ENCODE measurements at places on chromosomes 3 and 15. TPM values are rescaled to one million over a fixed set of nuclear protein-coding genes. Genes with fewer than 3 reads are reported as not detected.
A peak's percentile ranks its signal among the peaks of the same experiment; 100 is the strongest.

Gene PCSK6
- total RNA-seq = 12.3 TPM

GRCh38 chr3:31008994-31009393 lies 114.5 kb upstream of the GADL1 start:
- DNase-seq = no peak

Gene CHD2
- 158 TPM for total RNA-seq

- no peak for DNase-seq
Observed at GRCh38 chr3:173660645-173661299, 263.2 kb downstream of the NLGN1 start.

- no peak for DNase-seq
Observed at GRCh38 chr15:101675015-101675414, 22.8 kb upstream of the TM2D3 start.

GRCh38 chr3:195069501-195070251 lies 201.3 kb downstream of the XXYLT1 start:
- peak; percentile 42 for DNase-seq

- DNase-seq = no peak
Observed at GRCh38 chr15:57443486-57443885, 67.2 kb downstream of the CGNL1 start.

Gene BSN
- 0.35 TPM for total RNA-seq

DNA sequence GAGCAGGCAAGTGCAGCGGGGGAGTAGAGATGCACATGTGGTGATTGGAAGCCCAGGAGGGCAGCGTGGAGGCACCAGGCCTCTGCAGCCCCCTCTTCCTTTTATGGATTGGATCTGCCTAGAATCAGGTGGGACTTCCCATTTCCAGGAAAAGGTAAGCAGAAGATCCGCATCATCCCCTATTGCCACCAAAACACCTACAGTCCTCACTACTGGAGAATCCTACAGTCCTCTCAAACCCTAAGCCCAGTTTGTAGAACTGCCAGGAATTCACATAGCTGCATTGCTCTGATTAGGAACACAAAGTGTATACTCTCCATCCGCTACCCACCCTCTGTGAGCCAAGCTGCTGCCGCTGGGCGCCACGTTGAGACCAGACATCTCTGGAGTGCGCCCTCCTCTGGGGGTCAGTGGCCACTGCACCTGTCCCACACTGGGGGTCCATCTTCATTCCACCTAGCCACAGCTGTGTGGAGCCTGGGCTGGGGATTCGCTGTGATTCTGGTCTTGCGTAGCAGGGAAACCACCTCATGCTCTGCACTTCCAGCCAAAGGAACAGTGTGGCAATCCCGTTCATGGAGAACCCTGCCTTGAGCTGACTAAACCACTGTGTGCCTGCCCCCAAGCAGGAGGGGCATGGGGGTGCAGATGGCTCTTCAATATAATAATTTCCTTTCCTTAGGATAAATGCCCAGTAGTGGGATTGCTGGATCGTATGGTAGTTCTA lies 88.9 kb upstream of the PTX3 start:
- no peak for DNase-seq

DNA sequence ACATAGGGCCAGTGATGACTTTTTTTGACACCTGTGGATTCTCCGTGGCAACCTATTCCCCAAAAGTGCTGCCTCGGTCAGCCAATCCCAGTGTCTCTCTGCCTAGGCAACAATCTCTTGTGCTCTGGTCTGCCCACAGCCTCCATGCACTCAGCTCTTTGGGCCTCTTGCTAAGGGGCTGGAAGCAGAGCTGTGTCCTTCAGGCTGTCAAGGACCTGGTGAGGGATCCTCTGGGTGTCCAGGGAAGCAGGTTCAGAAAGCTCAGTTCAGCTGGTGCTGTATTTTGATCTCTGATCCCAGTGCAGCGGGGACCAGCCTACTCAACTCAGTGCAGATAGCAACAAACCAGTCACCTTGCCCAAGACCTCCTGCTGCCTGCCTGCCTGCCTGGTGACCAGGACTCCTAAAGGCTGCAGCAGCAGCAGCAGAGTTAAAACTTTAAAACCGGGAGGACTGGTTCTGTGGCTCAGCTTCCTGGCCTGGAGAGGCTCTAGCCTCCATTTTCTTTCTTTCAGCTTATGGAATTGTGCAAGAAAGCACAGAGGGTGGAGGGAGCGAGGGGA lies 6.2 kb downstream of the PAK6 start:
- no peak for DNase-seq

Gene RASGRF1
- total RNA-seq = 82.6 TPM

- DNase-seq = no peak
Observed at GRCh38 chr3:66261355-66261754, 40.6 kb downstream of the SLC25A26 start.

Gene ZNF621
- total RNA-seq = 19.9 TPM

Gene SMCO1
- total RNA-seq = not detected

Gene ZPLD1
- total RNA-seq = not detected

- DNase-seq = no peak
Observed at GRCh38 chr3:40211579-40211978, 97.9 kb upstream of the EIF1B start.

GRCh38 chr15:88014454-88015160 lies 241.9 kb downstream of the NTRK3 start:
- DNase-seq = no peak

DNA sequence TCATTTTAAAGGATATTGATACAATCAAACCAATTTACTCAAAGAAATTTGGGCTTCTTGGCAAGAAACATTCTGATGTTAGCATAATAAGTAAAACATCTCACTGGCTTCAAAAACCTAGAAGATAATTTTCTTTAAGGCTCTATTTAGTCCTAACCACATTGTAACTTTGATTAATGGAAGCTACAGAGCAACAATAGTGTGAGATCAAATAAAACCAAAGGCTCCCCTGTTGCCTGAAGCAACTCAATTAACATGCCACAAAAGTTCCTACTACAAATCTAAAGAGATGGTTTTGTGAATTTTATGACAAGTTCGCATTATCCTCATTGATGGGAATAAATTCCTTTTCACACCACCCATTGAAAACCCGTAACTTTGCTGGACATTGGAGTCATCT lies 5.9 kb downstream of the DPH6 start:
- DNase-seq = no peak

Gene CACNA2D3
- total RNA-seq = 3.6 TPM

- peak; percentile 67 for DNase-seq
Observed at GRCh38 chr3:27659279-27660021, 62.7 kb downstream of the EOMES start.

DNA sequence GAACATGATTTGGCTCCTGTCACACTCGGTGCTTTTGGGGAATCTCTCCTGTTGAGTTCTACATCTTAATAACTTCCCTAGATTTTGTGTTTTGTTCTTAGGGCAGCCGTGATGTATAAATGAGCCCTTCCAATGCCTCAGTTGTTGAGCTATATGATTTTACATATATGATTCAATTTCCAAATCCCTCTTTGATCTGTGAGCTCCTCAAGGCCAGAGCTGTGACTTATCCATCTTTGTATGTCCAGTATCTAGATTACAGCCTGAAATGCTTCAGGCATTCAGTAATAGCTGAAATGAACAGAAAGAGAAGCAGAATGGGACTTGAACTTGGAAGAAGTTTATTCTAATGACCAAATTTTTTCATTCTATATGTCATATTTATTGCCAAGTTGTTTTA lies 26.6 kb downstream of the CGGBP1 start:
- DNase-seq = no peak

Gene PLSCR5
- total RNA-seq = not detected
